Activated T-helper 2 cell treated with anti-CD3 and anti-CD28 coated beads, Interferon-gamma antibody, Interleukin-2, Interleukin-4, amounts not matched to agents 10 μg/mL and 5 μg/mL and 100 μg/mL, durations not matched to agents 14 hours and 24 hours and 36 hours (primary cell): ENCODE measurements at places on chromosomes 6 and 20.
A peak's percentile ranks its signal among the peaks of the same experiment; 100 is the strongest.

GRCh38 chr20:45611054-45611453, 18.5 kb upstream of the WFDC10A start:
- H3K4me3 ChIP-seq: no peak overlapping the region
- peaks cover 27% of the 10 kb centered on the region for H3K4me1 ChIP-seq
- H3K27ac ChIP-seq: peak overlapping the region; percentile 21
- peaks cover 6% of the 10 kb centered on the region for H3K27me3 ChIP-seq
- DNase-seq: no peak

DNA sequence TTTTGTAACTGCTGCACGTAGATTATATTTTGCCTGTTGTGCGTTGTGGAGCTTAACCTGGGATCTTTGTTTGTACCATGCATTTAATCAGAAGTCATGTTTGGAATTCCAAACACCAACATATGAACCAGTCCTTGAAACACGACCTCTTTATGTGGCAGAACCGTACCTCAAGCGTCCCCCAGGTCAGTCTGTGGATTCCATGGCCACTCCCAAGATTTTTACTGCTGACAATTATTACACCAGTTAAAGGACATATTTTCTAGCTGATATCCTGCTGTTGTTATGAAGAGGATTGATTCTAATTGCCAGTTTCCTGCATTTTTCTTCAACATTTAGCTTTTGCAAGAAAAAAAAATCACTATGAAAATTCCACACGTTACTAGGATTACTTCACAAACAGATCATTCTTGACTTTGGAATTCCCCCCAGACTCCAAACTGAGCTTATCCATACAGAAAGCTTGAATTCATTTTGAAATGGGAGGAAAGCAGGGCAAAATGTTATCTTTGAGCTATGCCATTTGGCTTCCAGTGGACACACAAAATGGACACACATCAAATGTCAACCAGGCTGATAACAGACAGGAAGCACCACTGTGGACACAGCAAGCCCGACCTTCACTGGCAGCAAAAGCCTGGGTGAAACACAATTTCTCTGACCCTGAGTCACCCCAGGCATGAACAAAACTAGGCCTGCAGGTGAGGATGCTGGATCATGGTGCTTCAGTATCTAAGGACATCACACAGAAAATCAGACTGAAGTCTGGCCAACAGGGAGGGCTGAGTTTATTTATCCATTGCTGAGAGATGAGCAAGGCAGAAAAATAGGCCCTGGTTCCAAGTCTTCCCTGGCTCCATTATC, 542.9 kb upstream of the JAG1 start:
- no peaks in the 10 kb centered on the region for H3K27me3 ChIP-seq
- no peaks in the 10 kb centered on the region for H3K4me1 ChIP-seq

DNA sequence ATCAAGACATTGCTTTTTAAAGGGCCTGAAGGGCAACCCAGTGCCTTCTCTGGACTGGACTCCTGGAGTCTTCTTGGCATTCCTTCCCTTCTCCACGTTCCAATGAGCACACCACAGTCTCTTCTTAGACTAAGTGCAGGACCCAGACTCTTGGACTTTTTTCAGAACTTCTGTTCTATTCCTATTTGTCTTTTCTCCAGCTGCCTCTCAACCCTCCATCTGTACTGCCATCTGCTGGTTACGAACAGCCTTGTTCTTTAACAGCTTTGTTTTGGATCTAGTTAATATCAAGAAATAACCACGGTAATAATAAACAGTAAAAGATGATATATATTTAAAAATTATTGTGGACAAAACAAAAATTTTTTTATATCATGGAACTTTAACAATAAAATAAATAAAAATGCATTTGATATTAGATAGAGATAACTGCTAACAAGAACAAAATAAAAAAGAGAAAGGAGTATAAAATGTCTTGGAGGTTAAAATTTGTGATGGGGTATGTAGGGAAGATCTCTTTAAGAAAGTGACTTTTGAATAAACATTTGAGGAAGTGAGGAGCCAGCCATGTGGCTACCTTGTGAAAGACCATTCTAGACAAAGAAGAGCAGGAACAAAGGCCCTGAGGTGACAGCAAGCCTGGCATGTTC, 105.1 kb upstream of the HCRTR2 start:
- no peak for DNase-seq
- no peak overlapping the region for H3K27ac ChIP-seq
- H3K4me3 ChIP-seq: no peak overlapping the region
- no peaks in the 10 kb centered on the region for H3K27me3 ChIP-seq

DNA sequence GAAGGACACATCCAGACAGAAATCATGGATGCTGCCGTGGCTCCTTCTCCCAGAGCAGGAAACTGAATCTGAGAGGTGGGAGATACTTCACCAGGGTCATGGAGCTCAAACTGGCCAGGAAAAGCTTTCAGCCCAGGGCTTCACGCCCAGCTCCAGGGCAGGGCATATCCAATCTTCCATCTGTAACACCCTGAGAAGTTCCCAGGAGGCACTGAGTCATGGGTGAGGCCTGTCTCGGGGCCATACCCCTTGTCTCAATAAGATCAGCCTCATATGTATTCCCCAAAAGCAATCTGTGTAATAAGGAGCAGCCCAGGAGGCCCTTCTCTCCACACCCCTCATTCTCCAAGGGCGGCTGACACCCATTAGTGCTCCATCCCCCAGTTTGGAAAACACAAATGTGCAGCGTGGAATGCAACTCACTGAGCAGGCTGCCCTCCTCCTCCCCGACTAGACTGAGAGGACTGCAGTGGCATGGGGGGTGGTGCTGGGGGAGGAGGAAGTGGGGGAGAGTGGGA, 439.3 kb upstream of the SULF2 start:
- no peak overlapping the region for H3K4me3 ChIP-seq
- H3K36me3 ChIP-seq: no peaks in the 10 kb centered on the region
- no peaks in the 10 kb centered on the region for H3K4me1 ChIP-seq
- H3K27ac ChIP-seq: no peak overlapping the region

GRCh38 chr6:32047539-32047854, 9.3 kb downstream of the CYP21A2 start:
- no peak overlapping the region for H3K4me3 ChIP-seq
- H3K4me1 ChIP-seq: no peaks in the 10 kb centered on the region
- H3K36me3 ChIP-seq: no peaks in the 10 kb centered on the region
- no peak for DNase-seq
- H3K27ac ChIP-seq: no peak overlapping the region
- peaks cover 2% of the 10 kb centered on the region for H3K27me3 ChIP-seq

DNA sequence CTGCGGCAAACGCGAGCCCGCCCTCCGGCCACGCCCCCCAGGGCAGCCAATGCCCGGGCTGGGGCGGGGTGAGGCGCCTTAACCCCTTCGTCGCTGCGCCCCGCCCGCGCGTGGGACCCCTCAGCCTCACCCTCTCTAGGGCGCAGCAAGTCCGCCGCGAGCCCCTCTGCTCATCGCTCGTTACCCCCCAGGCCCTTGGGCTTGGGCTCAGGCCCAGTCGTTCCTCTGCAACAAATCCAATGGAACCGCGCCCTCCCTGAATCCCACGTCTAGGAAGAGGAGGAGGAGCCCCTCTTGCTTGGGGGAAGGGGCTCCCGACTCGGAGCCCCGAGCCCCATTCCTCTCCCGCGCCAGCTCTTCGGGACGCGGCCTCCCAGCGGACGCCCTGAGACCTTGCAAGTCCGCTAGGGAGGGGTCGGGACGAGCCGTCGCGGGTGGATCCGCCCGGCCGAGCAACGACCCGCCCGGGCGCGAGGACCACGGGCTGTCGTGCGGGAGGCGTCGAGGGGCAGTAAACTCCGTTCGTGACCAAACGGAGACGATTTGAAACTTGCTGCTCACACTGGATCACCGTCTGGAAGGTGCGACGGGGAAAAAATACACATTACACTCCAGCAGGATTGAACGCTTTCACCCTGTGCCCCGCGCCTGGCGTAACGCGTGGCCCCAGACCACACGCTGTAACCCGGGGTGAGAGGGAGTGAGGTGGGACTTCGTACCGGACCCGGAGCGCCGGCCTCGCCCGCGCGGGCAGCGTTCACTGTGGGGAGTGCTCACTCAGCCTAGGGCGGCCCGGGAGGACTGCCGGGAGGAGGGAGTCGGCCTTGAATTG, 477 bp upstream of the LZTS3 start:
- H3K27ac ChIP-seq: no peak overlapping the region
- peak; percentile 82 for DNase-seq
- peak overlapping the region; percentile 82 for H3K4me3 ChIP-seq

DNA sequence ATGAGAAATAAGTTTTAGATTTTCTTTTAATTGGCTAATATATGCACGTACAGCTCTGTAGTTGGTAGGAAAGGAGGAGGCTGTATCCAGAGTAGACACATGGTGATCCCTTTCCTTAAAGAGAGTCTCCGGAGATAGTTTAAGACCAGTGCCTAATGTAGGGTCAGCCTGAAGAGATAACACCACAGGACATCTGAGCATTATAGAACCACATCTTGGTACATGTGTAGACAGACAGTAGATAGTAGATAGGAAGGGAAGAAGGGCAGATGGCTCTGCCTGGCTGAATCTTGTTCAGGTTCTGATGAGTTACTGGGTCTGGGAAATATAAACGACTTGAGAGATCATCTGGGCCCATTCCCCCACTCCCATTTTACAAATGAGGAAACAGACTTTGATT, 18.5 kb downstream of the CHMP4B start:
- H3K27ac ChIP-seq: no peak overlapping the region
- H3K27me3 ChIP-seq: no peaks in the 10 kb centered on the region
- H3K4me3 ChIP-seq: no peak overlapping the region
- DNase-seq: no peak
- peaks cover 36% of the 10 kb centered on the region for H3K36me3 ChIP-seq
- peaks cover 40% of the 10 kb centered on the region for H3K4me1 ChIP-seq

GRCh38 chr20:49501917-49502316, 19.4 kb upstream of the KCNB1 start:
- no peak for DNase-seq
- no peaks in the 10 kb centered on the region for H3K36me3 ChIP-seq
- H3K4me3 ChIP-seq: no peak overlapping the region
- no peaks in the 10 kb centered on the region for H3K4me1 ChIP-seq
- H3K27me3 ChIP-seq: peaks cover 14% of the 10 kb centered on the region

GRCh38 chr6:25590986-25591385, 61.0 kb upstream of the SCGN start:
- H3K27ac ChIP-seq: no peak overlapping the region
- no peaks in the 10 kb centered on the region for H3K27me3 ChIP-seq
- DNase-seq: no peak
- no peaks in the 10 kb centered on the region for H3K4me1 ChIP-seq
- no peak overlapping the region for H3K4me3 ChIP-seq
- H3K36me3 ChIP-seq: no peaks in the 10 kb centered on the region

GRCh38 chr6:94215552-94215951, 796.2 kb upstream of the EPHA7 start:
- H3K27me3 ChIP-seq: no peaks in the 10 kb centered on the region
- H3K27ac ChIP-seq: no peak overlapping the region

DNA sequence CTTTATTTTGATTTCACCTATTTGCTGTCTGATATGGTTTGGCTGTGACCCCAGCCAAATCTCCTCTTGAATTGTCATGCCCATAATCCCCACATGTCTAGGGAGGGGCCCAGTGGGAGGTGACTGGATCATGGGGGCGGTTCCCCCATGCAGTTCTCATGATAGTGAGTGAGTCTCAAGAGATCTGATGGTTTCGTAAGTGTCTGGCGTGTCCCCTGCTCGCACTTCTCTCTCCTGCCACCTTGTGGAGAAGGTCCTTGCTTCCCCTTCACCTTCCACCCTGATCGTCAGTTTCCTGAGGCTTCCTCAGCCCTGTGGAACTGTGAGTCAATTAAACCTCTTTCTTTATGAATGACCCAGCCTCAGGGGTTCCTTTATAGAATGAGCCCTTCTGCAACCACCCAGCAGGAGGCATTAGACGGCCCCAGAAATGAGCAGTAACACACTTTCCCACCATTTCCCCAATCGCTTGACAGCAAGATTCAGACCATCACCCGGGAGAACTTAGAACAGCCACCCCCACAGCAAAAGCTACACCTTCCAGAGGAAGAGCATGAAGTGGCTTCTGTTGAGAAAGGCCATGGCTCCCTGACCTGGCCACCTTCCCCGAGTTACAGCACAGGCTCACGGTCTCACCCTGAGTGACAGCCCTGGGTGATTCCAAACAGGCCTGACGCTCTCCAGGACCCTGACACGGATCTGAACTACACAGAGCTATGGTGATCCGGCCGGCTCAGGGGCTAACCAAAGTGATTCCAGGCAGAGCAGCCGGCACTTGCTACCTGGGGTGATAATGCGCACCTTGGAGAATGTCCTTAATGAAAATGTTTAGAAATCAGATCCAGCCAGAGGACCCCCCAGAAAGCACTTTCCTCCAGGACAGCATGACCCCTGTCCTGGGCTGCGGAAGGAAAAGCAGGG, 131.2 kb upstream of the CDH4 start:
- no peak overlapping the region for H3K27ac ChIP-seq
- H3K36me3 ChIP-seq: no peaks in the 10 kb centered on the region
- no peaks in the 10 kb centered on the region for H3K4me1 ChIP-seq
- DNase-seq: no peak

GRCh38 chr20:3420211-3420707, 12.8 kb upstream of the DNAAF9 start:
- H3K27me3 ChIP-seq: peaks cover 11% of the 10 kb centered on the region
- peak; percentile 62 for DNase-seq
- H3K4me3 ChIP-seq: no peak overlapping the region

- H3K27ac ChIP-seq: no peak overlapping the region
- H3K36me3 ChIP-seq: no peaks in the 10 kb centered on the region
- no peak overlapping the region for H3K4me3 ChIP-seq
- peak; percentile 32 for DNase-seq
- H3K27me3 ChIP-seq: peaks cover 83% of the 10 kb centered on the region
Observed at GRCh38 chr6:6515691-6516607, 72.6 kb upstream of the LY86 start.

GRCh38 chr20:2460752-2461424, 9.7 kb downstream of the SNRPB start:
- peaks cover 81% of the 10 kb centered on the region for H3K36me3 ChIP-seq
- H3K4me3 ChIP-seq: no peak overlapping the region
- H3K27me3 ChIP-seq: no peaks in the 10 kb centered on the region
- H3K27ac ChIP-seq: peak overlapping the region; percentile 5
- no peak for DNase-seq
- H3K4me1 ChIP-seq: peaks cover 22% of the 10 kb centered on the region

GRCh38 chr6:81138236-81138635, 614.2 kb downstream of the TENT5A start:
- no peak for DNase-seq
- no peak overlapping the region for H3K4me3 ChIP-seq
- H3K27me3 ChIP-seq: no peaks in the 10 kb centered on the region
- H3K4me1 ChIP-seq: no peaks in the 10 kb centered on the region

GRCh38 chr6:162882801-162883481, 155.2 kb downstream of the PACRG start:
- no peaks in the 10 kb centered on the region for H3K27me3 ChIP-seq
- H3K4me3 ChIP-seq: no peak overlapping the region
- no peaks in the 10 kb centered on the region for H3K36me3 ChIP-seq
- no peaks in the 10 kb centered on the region for H3K4me1 ChIP-seq
- DNase-seq: no peak

- no peaks in the 10 kb centered on the region for H3K36me3 ChIP-seq
- no peaks in the 10 kb centered on the region for H3K4me1 ChIP-seq
- no peak overlapping the region for H3K4me3 ChIP-seq
- no peak overlapping the region for H3K27ac ChIP-seq
- DNase-seq: no peak
Observed at GRCh38 chr6:116990679-116991078, 113.6 kb downstream of the RFX6 start.

- no peak overlapping the region for H3K27ac ChIP-seq
- H3K4me3 ChIP-seq: no peak overlapping the region
- peaks cover 14% of the 10 kb centered on the region for H3K36me3 ChIP-seq
- no peak for DNase-seq
- H3K27me3 ChIP-seq: no peaks in the 10 kb centered on the region
- peaks cover 55% of the 10 kb centered on the region for H3K4me1 ChIP-seq
Observed at GRCh38 chr6:156808287-156808686, 31.1 kb downstream of the ARID1B start.
